ENCODE measurements at places on chromosomes 7 and 10.

DNA sequence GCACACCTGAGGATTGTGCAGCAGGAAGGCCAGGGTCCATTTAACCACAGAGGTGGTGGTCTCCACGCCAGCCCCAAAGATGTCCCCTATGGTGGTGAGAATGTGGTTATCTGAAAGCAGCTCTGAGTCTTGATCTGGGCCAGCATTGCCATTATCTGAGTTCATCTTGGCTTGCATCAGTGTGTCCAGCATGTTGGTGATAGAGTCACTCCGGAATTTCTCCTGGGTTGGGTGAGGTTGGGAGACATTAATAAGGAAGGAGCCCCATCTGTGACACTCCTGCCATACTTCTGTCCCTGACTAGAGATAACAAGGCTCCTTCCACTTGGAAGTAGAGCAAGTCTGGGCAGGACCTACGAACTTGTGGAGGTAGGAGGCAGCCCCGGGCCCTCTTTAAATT, 4.2 kb downstream of the CYP17A1 start:
- no peak for DNase-seq

- peak; percentile 33 for DNase-seq
These were observed 552 bp downstream of the MKX start for GRCh38 chr10:27744802-27745731.

DNA sequence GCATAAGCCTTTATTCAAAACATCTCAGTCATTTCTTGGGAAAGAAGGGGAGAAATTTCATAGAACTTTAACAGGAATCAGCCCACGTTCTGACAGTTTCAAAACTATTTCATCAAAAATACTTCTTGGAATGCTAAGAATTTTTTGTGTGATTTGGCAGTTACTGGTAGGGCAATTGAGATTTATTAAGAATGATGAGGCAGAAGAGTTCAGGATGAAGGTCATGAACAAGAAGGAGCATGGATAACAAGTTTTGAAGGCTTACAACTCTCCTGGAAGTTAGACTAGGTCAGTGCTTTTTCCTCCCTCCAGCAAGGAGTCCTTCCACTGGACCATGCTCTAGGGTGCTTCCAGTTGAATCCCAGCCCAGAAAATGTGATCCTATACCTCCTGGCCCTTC, 569.9 kb downstream of the ANKRD7 start:
- DNase-seq = no peak

GRCh38 chr7:42745357-42746059, 166.4 kb downstream of the C7orf25 start:
- DNase-seq = peak; percentile 66

DNA sequence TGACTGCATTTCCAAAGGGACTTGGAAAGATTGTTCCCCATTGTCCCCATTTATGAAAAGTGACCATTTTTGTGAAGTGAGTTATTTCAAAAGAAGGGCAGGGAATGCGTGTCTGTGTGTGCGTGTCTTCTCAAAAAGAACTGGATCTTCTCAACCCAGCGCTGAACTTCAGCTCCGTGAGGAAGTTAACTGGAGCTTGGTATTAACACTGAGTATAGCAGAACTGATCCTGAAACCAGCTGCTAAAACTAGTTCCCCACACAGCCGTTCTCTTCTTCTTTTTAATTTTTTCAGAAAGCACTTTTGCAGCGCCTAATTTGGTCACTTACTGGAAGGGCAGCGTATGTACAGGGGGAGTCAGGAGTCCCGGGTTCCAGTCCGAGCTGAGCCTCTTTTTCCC, 45.8 kb upstream of the PLEKHA1 start:
- no peak for DNase-seq

DNA sequence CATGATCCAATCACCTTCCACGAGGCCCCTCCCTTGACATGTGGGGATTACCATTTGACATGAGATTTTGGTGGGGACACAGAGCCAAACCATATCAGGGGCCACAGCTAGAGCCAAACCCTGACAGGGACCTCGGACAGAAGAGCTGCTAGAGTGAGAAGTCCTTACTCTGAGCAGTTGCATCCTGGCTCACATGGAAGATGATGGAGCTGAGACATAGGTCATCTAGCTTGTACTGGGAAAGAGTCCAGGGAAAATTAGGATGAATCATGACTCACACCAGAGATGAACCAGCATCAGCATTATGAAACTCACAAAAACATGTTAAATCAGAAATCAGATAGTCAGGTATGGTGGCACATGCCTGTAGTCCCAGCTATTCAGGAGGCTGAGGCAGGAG, 12.8 kb upstream of the FMC1 start:
- no peak for DNase-seq

- no peak for DNase-seq
These were observed 10.6 kb downstream of the VOPP1 start for GRCh38 chr7:55561690-55562089.

- DNase-seq = no peak
These were observed 46.9 kb upstream of the MXI1 start for GRCh38 chr10:110160522-110160921.

GRCh38 chr7:28128608-28129007, 52.0 kb downstream of the JAZF1 start:
- DNase-seq = no peak

DNA sequence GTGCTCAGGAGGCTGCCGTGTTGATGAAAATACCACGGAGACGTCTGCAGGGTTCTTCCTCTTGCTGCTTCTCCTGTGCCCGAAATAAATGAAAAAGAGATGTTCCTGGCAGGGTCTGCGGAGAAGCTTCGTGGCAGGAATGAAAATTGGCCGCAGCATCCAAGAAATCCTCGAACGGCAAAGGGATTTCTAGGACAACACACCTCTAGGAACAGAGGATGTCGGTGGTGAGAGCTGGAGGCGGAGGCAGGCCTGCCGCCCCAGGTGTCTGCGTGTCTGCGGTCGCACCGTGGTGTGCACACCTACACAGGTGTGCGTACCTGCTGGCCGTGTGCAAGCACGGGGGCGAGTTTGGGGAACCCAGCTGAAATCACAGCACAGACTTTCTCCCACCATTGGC, 43.4 kb downstream of the TMEM130 start:
- no peak for DNase-seq

- no peak for DNase-seq
These were observed 57.9 kb downstream of the ZNF467 start for GRCh38 chr7:149715476-149715875.

- peak; percentile 89 for DNase-seq
These were observed at the start of gene CCNY for GRCh38 chr10:35336084-35336831. Gene CCNY, plus strand, starts transcription at chr10:35336509. Its CDS starts 545 bp downstream, at chr10:35337054.

DNA sequence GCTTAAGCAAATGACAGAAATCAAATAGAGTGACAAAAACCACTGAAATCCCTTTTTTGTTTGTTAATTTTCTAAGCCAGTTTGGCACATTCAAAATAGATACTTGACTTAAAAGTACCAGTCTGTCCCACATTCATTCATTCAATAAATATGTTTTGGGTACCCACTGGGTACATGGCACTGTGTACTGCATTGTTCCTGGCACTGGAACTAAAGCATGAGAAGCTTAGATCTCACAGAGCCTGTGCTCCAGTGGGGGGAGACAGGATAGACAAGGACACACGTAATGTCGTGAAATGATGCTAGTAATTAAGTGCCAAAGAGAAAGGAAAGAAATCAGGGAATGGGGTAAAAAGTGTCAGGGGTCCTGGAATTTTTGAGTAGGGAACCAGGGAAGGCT, 13.0 kb downstream of the MTURN start:
- DNase-seq = no peak

GRCh38 chr10:62616885-62617590, 187.5 kb upstream of the ADO start:
- no peak for DNase-seq

DNA sequence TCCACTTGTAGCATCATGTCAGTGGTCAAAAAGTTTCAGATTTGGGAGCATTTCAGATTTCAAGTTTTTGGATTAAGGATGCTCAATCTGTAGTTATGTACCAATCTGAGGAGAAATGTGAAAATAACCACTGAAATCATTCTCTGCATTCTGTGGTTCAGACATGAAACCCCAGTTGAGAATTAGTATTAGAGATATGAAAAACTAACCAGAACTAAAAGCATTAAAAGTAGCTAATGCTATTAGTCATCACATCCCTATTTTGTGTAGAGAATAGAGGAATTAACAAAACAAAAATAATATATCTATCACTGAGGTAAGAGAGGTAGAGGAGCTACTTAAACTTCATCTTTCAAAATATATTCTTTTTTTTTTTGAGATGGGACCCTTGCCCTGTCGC, 28.0 kb downstream of the MICU1 start:
- DNase-seq = no peak

GRCh38 chr10:49382826-49383225, 13.1 kb downstream of the DRGX start:
- no peak for DNase-seq

GRCh38 chr10:48450233-48450740, 143.8 kb downstream of the MAPK8 start:
- DNase-seq = no peak

DNA sequence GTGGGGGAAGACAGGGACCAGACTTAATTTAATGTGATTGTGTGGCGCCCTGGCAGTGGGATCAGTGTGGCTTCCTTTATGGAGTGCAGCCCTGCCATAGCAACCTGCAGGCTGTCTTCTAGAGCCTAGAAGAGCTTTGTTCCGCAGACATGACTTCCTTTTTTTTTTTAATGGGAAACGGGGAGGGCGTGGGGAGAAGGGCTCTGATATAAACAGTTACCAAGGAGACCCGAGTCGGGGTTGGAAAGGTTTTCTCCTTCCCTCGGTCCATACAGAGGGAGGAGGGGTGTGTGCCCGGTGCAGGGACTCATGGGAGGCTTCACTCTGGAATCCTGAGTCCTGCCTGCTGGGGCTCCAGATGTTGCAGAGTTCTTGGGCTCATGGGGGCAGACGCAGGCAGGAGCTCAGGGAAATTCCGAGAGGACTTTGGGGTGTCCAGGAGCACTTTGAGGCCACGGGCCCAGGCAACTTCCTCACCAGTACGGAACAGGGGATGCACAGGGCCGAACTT, 26.9 kb downstream of the TMEM120A start:
- no peak for DNase-seq

GRCh38 chr7:148699024-148699781, 500 bp downstream of the CUL1 start:
- peak; percentile 76 for DNase-seq

DNA sequence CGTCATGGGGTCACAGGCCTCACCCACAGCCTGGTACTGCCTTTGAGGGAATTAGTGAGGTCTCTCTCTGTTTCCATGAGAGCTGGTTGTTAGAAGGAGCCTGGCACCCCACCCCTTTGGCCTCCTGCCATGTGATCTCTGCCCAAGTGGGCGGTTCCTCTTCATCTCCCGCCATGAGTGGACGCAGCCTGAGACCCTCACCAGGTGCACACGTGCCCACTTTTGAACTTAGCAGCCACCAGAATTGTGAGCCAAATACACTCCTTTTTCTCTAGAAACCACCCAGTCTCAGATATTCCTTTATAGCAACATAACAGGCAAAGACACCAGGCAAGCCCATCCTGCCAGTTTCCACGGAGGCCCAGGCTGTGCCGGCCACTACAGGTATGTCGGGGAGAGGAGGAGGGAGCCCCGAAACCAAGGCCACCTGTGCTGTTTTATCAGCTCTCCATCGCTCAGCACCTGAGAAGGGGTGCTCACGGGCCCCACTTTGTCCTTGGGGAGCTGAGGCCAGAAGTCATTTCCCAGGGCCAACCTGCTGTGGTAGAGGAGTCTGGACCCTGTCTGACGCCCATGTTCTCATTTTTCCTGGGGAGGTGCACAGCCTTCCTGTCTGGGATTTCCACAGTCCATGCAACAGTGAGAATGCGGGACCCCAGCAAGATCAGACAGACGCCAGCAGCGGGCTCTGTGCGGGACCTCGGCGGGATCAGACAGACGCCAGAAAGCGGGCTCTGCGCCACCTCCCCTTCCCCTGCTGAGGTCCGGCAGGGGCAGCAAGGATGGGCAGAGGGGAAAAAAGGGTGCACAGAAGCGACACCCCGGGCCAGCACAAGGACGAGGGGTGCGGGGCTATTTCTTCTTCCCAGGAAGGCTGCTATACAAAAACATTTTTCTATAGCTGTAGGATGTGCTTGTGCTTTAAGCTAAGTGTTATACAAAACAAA, 220.5 kb downstream of the ELFN1 start:
- DNase-seq = no peak

DNA sequence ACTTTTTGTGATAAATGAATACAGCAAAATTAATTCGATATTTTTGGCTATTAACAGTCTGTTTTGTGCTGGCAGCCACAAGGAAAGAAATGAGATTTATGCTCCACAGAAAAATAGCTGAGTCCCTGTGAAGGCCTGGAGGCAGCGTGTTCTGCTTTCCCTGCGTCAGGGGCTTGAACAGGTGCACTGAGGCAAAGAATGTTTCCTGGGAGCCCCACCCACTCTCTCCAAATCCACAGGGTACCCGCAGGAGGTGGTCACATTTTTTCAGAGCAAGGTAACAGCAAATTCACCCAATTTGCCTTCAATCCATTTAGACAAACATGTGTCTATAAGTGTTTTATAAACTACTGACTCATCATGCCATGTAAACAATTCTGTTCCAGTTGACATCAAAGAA, 308.1 kb downstream of the TCERG1L start:
- no peak for DNase-seq

- DNase-seq = no peak
These were observed 44.9 kb upstream of the FAM3C start for GRCh38 chr7:121440857-121441503.

DNA sequence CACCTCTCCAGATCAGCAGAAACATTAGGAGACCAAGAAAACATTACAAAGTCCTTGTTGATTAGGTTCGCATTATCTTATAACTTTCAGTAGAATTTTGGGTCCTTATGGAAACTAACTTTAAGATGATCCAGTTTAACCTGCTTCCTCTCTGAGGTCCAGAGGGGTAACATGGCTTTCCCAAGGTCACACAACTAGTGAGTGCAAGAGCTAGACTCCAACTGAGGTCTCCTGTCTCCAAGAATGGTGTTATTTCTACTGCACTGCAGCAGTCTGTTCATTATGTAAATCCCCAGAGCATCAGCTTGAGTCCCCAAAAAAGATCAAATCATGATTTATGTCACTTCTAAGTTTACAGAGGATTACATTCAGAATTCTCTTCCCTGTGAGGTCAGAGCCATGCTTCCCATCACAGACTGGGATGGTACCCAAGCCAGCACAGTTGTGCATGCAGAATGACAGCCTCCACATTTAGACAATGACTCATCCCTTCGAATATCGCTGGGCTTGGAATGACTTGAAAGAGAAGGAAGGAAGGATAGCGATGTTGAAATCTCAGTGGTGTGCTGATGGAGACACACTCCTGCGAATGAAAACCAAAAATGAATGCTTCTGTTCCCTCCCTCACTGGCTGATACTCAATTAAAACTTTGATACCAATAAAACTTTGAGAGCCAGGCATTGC, 163.1 kb upstream of the PLXNA4 start:
- no peak for DNase-seq

DNA sequence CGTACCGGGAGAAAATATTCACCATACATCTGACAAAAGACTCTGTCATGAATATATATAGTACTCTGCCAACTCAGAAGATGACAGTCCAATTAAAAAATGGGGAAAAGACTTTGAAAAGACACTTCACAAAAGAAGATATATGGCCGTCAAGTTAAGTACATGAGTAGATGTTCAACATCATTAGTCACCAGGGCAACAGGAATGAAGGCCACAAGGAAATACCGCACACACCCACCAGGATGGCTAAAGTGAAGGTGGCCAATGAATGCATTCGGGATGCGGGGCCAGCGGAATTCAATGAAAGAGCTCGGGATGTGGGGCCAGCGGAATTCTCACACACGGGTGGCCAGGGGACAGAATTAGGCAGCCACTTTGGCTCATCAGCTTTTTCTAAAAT, 42.2 kb downstream of the MAD1L1 start:
- no peak for DNase-seq

Data from stimulated activated CD4-positive, alpha-beta T cell treated with anti-CD3 and anti-CD28 coated beads, Interleukin-15, amount 100 ng/mL, for 24 hours (primary cell).